ENCODE measurements at places on chromosomes 13 and 19.

DNA sequence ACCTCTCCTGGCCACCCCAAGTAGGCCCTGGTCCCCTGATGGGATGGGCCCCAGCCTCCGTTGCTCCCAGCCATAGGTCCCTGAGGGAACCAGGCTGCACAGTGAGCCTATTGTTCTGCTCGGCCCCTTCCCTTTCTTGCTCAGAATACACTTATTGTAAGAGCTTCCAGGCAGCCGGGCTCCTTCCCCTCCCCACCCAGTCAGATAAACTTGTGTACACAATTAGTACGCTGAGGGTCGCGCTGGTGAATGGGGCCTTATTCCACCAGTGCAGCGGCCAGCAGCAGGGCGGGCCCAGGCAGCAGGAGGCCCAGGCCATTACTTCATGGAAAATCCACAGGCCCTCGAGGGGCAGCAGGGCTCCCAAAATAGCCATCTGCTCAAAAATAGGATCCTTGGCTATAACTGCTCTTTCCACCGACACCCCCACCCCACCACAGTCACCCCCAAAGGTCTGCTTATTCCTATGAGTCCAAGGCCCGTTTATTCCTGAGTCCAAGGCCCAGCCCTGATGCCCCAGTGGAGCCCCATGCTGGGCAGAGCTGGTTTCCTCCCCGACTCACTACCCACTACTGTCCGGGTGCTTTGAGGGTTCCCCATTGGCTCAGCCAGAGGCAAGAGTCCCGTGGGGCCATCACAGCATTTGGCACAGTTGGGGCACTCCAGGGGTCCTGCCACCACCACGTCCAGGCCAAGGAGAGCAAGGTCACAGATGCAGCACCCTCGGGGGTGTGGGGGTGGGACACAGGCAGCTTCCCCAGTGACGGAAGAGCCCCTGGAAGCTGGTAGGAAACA lies 22.1 kb downstream of the CAPN12 start:
- DNase-seq, result no peak

GRCh38 chr19:55273978-55274707 lies 5.8 kb downstream of the HSPBP1 start:
- DNase-seq, result no peak

GRCh38 chr19:42074513-42075363 lies 1.2 kb upstream of the ZNF574 start:
- DNase-seq, result no peak

DNA sequence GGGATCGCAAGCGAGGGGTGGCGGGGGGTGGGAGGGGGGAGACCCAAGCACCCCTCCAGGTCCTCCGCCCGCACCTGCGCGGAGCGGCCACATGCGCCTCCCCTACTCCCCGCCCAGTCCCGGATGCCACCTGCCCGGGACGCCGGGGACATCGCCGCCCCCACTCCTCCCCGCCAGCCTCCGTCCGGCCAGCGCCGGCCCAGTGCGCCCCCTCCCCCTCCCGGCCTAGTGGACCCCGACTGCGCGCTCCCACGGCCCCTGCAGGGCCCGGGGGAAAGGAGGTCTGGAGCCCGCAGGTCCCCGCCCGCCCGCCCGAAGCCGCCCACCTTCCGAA lies 263 bp downstream of the RHPN2 start:
- DNase-seq, result no peak
